ENCODE measurements at places on chromosomes 6 and 20.

GRCh38 chr6:36069573-36069972, 42.0 kb downstream of the MAPK14 start:
- no peak for DNase-seq

DNA sequence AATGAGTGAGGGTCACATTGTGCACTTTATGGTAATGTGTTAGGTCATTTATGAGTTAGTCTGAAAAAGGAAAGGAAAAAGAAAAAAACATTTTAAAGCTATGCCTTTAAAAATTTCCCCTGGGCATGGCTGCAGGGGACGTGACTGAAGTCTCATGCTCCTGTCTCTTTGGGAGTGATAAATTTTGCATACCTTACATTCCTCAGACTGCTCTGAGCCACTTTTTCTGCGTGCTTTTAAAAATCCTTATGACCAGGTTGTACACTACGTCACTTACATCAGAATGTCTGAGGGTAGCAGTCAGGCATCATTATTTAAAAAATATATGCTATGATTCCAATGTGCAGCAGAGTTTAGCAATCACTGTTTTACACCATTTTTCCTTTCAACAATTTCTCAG, 121.2 kb downstream of the RFPL4B start:
- no peak for DNase-seq

GRCh38 chr6:108714766-108715414, 133.3 kb upstream of the ARMC2 start:
- DNase-seq: no peak

GRCh38 chr6:3303795-3304411, 45.2 kb downstream of the PSMG4 start:
- DNase-seq: no peak

GRCh38 chr20:11018668-11019170, 344.9 kb upstream of the JAG1 start:
- no peak for DNase-seq

DNA sequence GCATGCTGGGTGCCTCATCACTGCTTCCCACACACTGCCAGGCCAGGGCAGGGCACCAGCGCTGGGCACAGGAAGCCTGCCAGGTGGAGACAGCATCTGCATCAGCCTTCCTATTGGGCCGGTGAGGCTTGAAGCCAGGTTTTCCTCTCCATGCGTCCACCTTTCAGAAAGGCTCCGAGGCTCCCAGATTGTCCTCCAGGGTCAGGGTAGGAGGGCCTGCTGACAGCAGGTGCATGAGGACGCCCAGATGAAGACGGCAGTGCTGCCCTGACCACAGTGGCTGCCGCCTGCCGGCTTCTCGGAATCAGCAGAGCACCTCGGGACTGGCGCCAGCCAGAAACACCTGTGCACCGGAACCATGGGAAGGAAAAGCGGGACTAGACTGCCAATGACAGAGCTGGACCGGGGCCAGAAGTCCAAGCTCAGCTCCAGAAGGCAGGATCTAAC, 170.5 kb upstream of the CST7 start:
- DNase-seq: no peak

- DNase-seq: no peak
Observed at GRCh38 chr20:36550790-36551299, 9.5 kb downstream of the MYL9 start.

DNA sequence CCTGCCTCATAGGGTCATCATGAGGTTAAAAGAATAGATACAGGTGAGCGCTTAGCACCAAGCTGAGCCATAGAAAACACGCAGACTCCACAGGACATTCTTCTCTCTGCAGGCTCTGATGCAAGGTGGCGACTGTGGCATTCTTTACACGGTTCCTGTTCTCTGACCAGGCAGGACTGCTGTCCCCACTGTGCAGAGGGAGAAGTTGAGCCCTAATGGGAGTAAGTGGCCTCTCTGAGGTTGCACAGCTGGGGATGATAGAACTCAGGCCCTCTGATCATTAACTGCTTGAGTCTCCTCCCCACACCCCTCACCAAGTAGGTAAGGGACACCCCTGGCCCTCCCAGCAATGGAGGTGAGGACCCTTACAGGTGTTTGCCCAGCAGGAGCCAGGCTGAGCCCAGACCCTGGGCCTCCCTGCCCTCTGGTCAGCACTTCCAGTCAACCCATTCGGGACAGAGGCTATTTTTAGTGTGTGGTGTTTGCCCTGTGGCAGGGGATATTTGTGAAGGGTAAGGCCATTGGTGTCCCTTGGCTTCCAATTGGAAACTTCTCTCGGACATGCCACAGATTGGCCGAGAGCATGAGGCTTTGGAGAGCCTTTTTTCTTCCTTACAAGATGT, 116.8 kb downstream of the VEGFA start:
- no peak for DNase-seq

GRCh38 chr20:4881006-4881730, 120.1 kb downstream of the SLC23A2 start:
- no peak for DNase-seq

- DNase-seq: no peak
Observed at GRCh38 chr20:23510000-23510590, 19.2 kb downstream of the CST8 start.

DNA sequence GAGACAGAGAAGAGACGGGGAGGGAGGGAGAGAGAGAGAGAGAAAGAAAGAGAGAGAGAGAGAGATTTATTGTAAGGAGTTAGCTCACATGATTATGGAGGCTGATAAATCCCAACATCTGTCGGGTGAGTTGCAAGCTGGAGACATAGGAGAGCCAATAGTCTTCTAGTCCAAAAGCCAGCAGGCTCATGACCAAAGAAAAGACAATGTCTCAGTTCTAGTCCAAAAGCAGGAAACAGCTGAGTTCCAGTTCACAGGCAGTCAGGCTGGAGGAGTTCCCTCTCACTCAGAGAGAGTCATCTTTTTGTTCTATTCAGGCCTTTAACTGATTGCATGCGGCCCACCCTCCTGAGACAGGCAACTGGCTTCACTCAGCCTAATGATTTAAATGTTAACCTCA, 416.6 kb downstream of the PREX1 start:
- DNase-seq: no peak

GRCh38 chr6:30163918-30164654, 740 bp downstream of the TRIM15 start:
- DNase-seq: no peak

DNA sequence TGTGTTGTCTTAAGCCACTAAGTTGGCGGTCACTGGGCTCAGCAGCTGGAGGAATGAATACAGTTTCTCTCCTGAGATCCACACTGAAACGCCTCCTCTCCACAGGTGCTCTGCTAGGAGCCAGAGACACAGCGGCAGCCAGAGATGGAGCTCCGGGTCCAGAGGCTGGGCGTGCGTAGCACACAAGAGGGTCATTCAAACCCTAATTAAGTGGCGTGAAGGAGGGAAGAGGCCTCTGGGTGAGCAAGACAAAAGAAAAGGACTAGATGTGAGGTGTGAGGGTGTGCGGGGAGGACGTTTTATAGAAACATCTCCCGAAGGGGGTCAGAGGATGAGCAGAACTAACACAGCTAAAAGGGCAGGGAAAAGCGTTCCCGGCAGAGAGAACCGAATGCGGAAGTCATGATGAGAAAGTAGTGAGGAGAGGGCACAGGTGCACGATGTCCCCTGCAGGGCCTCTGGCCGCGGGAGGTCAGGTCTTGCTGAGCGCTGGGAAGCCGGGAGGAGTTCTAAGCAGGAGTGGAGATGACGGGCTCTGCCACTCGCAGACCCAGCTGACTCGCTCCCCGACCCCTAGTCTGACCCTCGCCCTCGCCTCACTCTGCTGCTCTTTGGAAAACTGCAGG, 54.4 kb downstream of the BMP7 start:
- DNase-seq: no peak

GRCh38 chr20:39910536-39910935, 778.5 kb downstream of the MAFB start:
- DNase-seq: no peak

- no peak for DNase-seq
Observed at GRCh38 chr6:16850681-16851026, 89.4 kb upstream of the ATXN1 start.

- no peak for DNase-seq
Observed at GRCh38 chr20:41390889-41391288, 24.3 kb upstream of the EMILIN3 start.

- no peak for DNase-seq
Observed at GRCh38 chr6:135141728-135142127, 39.4 kb upstream of the MYB start.

- no peak for DNase-seq
Observed at GRCh38 chr6:119348748-119349360, 707 bp downstream of the MAN1A1 start.

DNA sequence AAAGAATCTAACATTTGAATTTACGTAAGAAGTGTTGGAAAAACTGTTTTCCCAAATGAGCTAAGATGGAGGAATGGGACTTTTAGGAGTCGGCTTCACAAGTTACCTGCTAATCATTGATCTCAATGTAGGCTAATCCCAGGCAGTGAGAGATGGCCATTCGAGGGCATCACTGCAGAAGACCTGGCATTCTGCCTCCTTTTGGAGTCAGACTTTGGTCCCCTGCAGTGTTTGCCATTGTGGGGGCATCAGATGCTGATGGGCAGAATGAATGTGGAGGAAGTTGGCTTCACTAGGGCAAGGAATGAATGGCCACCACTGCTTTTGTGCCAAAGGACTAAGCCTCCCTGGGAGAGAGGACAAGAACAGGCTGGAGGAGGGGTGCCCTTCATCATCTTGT, 55.7 kb upstream of the NKX2-2 start:
- DNase-seq: no peak

GRCh38 chr6:149891259-149891658, 6.7 kb downstream of the RAET1E start:
- DNase-seq: no peak

All from activated naive CD8-positive, alpha-beta T cell treated with anti-CD3 and anti-CD28 coated beads, Interleukin-2, amount 50 U/mL, for 16 hours (primary cell).